ENCODE measurements at places on chromosomes 2 and 18.

- no peak for DNase-seq
These were observed 3.8 kb upstream of the ARID5A start for GRCh38 chr2:96532641-96533291.

GRCh38 chr2:120887320-120887697, 151.6 kb downstream of the GLI2 start:
- DNase-seq: no peak

DNA sequence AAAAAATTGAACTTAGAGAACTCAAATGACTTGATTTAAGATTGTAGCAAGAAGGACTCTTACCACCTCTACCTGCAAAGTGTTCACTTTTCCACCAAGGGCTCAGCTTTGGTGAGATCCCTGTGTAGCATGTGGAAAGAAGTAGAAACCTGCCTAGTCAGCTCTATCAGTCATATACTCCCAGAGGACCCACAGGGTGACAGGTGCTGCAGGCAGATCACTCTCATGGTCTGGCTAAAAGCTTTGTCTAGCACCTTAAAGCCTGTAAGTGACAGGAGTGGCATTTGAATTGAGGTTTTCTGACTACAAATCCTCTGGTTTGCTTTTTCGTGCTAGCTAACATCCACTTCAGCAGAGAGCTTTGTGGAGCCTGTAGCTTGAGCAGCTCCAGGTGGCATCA, 18.7 kb upstream of the NEMP2 start:
- DNase-seq: no peak

GRCh38 chr2:9310798-9311197, 104.2 kb downstream of the ASAP2 start:
- DNase-seq: no peak

DNA sequence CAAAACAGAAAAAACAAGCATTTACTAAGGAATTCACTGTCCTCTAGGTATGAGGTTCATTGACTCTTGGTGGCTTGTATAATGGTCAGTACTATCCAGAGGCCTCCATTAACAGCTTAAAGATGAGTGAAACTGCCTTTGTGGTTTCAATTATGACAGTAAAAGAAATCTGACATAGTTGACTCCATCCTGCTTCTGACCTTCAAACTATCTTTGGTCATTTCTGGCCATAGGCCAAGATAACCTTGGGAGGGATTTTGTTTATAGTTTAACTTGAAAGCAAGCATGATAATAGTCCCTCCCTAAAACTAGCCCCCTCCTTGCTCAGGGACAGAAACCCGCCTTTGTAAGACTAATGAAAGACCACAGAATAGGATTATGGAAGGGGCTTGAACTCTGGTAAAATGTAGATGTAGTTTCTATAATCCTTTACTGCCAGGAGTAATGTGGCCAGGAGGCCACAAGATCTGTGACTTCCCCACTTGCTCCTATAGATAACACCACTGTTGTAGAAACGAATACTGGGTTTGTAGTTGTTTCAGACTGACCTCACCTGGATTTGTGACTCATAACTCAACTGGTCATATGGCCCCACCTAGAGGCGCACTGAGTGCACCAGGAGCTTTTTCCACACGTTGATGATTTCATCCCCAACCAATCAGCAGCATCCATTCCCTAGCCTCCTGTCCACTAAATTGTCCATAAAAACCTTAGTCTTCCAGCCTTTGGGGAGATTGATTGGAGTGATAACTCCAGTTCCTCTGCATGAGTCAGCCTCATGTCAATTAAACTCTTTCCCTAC, 8.6 kb upstream of the PLEKHM3 start:
- peak; percentile 32 for DNase-seq

DNA sequence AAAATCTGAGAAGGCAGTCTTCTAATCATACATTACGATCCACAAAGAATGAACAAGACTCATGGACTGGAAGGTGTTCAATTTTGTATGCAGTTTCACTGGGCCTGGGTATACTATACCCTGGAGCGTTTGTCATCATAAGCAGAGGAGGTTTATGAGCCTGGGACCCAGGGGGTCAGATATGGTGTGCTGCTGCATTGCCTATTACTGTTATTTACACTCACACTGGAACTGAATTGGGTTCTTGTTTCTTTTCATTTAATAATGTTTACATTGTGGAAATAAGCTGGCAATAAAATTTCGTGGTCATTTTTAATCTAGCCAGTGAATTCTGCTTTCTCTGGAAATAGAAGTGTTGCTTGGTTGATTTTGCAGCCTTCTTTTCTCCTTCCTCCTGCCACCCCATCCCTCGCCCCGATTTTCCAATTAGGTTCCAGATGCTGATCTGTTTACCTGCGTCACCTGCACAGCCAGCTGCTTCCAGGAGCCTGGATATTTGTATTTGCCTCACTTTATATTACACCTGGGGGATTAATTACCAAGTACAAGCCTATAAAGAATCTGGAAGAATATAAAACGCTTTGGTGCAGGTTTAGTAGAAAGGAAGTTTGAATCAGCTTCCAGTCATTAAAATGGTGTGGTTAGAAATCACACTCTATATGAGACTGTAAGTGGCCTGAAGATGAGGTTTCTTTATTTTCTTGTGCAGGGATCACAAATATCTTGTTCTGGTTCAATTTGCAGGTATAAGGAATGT, 234.4 kb downstream of the SOCS6 start:
- no peak for DNase-seq

DNA sequence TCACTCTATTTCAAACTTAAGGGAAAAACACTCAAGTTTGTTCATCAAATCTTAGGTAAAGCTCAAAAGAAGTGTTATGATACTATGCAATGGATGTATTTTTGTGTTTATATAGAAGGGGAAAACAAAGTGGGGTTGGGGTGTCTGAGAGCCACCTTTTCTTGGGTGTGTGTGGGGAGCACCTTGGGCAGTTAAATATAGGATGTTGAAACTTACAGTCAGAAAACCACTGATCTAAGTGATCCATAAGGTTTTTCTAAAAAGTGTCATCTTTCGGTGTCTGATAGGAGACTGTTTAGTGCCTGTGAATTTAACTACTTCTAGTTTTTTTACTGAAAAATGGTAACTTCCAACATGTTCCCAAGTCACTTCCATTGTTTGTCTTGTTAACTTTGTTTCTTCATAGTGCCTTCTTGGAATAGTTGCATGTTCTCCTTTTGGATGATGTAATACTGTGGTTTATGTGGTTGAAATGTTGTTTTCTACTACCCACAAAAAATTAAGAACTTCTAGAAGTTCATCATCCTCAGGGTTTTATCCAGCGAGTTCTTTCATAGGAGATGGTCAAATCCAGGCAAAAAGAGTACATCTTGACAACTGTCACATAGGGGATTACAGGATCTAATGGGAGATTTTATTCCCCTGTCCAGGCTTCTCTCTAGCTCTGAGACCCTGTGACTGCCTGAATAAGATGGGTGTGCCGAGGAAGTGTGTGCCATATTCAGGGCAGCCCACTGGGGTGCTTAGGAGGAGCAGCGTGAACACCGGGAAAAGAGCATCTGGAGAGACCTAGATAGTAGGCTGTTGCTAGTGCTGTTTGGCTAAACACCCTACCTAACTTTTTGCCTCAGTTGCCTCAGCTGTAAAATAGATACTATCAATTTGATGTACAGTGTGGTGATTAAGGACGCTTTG, 46.2 kb downstream of the CAB39 start:
- DNase-seq: no peak

- DNase-seq: no peak
These were observed 137.2 kb downstream of the ACKR3 start for GRCh38 chr2:236706803-236707202.

- peak; percentile 45 for DNase-seq
These were observed 52.0 kb upstream of the FAM171B start for GRCh38 chr2:186641807-186642321.

- DNase-seq: no peak
These were observed 1719.2 kb upstream of the LRRTM1 start for GRCh38 chr2:82023710-82024109.

- peak; percentile 16 for DNase-seq
These were observed 381.3 kb downstream of the SOX11 start for GRCh38 chr2:6073191-6074088.

DNA sequence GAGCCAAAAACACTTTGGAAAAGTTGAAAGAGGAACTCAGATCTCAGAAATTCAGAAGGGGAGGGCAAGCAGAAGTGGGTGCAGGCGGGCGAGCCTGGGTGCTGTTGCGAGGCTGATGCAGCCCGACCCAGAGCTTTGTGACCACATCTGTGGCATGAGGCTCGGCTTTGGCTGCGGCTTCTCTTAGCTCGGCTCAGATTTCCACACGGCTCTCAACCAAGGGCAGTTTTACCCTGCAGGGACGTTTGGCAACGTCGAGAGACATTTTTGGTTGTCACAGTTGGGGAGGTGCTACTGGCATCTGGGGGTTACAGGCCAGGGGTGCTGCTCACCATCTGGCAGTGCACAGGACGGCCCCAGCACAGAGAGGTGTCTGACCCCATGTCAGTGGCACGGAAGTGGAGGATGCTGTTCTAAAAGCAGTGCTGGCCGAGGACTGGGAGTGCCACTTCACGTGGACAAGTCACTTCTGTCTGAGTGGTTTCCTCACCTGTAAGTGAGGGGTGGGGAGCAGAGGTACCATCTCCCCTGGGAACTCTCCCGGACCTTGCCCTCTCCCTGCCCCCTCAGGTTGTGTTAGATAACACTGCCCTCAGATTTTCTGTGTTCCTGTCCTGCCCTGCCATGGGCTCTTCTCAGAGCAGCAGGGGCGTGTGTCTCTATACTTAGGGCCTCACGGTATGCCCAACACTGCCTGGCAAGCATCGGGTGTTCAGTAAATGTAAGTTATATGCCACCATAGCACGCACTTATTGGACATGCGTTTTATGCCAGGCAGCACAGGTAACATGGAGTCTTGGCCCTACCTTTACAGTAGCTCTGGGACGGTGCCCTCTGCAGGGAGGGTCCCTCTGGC, 48.7 kb upstream of the FAHD2A start:
- DNase-seq: no peak

DNA sequence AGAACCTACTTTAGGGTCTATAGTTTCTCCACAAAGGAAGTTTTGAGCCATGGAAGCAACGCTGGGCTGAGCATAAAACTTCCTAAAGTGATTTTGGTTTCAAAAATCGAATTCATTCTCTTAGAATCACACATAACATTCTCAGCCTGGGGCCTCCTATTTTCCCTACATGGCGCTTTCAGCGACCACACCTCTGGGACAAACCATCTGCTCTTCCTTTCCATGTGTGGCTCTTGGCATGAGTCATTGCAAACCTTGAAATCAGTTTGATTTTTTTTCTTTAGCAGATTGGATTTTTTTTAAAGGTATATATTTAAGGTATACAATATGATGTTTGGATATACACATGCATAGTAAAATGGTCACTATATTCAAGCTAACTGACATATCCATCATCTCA, 72.5 kb upstream of the APCDD1 start:
- no peak for DNase-seq

DNA sequence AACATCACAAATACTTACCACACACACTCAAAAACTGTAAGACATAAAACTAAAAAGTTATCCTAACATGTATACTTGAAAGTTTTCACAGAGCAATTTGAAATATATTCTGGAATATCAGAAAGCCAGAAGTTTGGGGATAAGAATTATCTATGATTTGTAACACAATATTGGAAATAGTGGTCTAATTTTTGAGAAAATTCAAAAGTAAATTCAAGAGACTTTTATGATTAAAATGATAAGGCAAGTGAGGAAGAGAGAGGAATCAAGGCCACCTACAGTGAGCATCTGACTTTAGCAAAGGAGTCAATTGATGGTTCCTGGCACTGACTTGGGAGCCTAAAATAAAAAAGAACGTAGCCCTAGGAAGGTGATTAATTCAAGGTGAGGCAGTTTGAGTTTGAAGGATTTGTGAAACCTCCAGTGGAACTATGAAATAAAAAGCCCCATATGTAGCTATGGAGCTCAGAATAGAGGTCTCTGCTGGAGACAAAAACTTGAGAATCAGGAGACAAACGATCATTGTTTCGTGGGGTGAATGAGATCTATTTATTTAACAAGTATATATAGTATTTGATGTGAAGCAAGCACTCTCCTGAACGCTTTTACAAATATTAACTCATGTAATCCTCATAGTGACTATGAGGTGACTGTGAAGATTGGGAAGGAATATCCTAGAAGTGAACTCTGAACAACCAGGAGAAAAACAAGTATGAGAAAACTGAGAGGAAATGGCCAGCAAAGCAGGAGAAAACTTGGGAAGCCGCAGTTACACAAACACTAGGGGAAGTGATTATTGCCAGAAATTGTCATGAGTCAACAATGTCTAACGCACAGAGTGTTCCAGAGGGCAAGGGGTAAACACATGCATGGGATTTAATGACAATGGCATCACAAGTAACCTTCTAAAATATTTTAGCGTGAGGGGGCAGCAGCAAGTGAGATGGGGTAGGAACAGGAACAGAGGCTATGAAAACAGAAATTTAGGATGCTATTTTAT, 12.8 kb downstream of the TFPI start:
- peak; percentile 25 for DNase-seq

DNA sequence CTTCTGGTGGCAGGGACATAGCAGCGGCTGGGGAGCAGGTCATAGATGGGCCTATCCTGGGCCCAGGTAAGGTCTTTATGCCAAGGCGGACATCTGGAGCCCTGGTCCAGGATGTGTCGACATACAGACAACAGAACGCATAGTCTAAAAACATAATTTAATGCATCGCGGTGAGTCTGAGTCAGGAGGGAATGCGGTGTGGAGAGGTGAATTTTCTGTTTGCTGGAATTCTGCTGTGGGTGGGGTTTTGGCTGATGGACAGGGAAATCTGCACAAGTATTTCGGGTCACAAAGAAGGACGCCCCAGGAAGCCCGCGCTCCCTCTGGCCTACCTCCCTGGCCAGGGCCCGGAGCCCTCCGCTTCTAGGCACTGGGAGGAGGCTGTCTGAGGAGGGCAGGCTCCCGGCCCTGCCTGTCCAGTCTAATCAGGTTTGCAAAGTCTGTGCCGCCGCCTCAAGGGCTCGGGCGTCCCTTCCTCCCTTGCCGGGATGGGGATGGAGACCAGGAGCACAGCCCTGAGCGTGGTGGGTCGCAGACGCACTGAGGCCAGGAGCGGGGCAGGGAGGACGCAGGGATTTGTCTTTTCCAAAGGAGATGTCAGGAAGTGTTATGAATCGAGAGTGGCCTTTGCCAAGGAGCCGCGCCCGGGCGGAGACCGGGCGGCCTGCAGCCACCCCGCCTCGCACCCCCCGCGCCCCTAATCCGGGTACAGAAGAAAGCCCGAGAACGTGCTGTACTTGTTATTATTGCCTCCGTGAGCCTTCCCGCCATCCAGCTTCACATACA, 2.3 kb downstream of the C1QL2 start:
- DNase-seq: no peak

DNA sequence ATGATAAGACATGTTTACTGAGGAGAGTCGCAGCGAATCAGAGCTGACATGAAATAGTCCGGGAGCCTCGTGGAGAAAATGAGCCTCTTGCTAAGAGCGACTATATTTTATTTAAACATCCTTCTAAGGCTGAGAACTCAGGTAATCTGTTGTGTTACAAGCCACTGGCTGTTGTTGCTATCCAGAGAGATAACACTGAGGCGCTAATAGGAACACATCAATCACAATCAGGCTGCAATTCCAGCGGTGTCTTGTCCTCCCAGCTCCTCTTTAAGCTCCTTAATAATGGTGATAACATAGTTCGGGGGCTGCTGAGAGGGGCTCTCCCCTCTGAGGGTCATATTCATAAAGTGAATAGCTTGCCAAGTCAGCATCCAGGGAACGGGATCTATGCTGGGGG, 95.1 kb downstream of the INSIG2 start:
- no peak for DNase-seq
